Lung (tissue), 17 donors: ENCODE measurements at places on chromosomes 3 and 15. TPM values are rescaled to one million over a fixed set of nuclear protein-coding genes. Genes with fewer than 3 reads are reported as not detected.

The FRMD4B gene
- total RNA-seq = 96.4 TPM

DNA sequence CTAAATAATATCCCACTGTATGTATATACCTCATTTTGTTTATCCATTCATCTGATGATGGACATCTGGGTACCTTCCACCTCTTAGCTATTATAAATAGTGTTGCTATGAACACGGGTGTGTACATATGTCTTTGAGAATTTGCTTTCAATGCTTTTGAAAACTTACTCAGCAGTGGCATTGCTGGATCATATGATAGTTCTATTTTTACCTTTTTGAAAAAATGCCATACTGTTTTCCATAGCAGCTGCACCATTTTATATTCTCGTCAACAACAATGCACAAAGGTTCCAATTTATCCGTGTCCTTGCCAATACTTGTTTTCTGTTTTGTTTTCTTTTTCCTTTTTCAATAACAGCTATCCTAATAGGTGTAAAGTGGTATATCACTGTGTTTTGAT lies 77.1 kb downstream of the PEAK1 start:
- DNase-seq = no peak
- no peaks in the 10 kb centered on the region for H3K27me3 ChIP-seq
- peaks cover 3% of the 10 kb centered on the region for H3K4me1 ChIP-seq
- no peak overlapping the region for H3K4me3 ChIP-seq

GRCh38 chr3:30612437-30613132 lies 6.2 kb downstream of the TGFBR2 start:
- no peaks in the 10 kb centered on the region for H3K27me3 ChIP-seq
- DNase-seq = no peak
- peak overlapping the region; percentile 35 for H3K27ac ChIP-seq
- H3K4me3 ChIP-seq = no peak overlapping the region
- H3K4me1 ChIP-seq = peaks cover 12% of the 10 kb centered on the region

GRCh38 chr3:62662677-62663076 lies 212.5 kb downstream of the CADPS start:
- H3K4me3 ChIP-seq = no peak overlapping the region
- H3K4me1 ChIP-seq = peaks cover 2% of the 10 kb centered on the region
- DNase-seq = no peak
- no peak overlapping the region for H3K27ac ChIP-seq
- no peaks in the 10 kb centered on the region for H3K36me3 ChIP-seq

DNA sequence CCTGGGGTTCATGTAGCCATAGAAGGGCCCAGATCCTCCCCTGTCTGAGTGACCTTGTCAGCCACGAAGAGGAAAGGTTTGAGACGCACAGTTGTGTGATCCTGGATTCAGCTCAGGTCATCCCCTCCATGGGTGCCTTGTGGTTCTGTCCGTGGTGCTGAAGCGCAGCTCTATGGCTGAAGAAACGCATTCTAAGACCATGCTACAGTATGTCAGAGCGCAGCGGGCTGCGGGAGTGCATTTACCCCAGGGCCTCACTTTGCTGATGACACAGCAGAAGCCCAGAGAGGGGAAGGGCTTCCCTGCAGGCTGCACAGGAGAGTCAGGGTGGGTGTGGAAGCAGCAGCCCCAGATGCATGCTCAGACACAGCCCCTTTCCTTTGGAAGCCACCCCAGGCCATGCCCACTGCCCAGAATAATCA lies 68.8 kb upstream of the IQSEC1 start:
- peak; percentile 66 for DNase-seq
- no peaks in the 10 kb centered on the region for H3K4me1 ChIP-seq
- no peak overlapping the region for H3K4me3 ChIP-seq
- H3K36me3 ChIP-seq = no peaks in the 10 kb centered on the region
- no peaks in the 10 kb centered on the region for H3K27me3 ChIP-seq
- H3K27ac ChIP-seq = no peak overlapping the region

- H3K36me3 ChIP-seq = no peaks in the 10 kb centered on the region
- DNase-seq = peak; percentile 97
- H3K4me3 ChIP-seq = no peak overlapping the region
- peak overlapping the region; percentile 70 for H3K27ac ChIP-seq
These were observed 13.7 kb upstream of the TLE3 start for GRCh38 chr15:70111203-70112073.

The KCNH8 gene
- 0.94 TPM for total RNA-seq

The SEC22A gene
- total RNA-seq = 11.1 TPM

DNA sequence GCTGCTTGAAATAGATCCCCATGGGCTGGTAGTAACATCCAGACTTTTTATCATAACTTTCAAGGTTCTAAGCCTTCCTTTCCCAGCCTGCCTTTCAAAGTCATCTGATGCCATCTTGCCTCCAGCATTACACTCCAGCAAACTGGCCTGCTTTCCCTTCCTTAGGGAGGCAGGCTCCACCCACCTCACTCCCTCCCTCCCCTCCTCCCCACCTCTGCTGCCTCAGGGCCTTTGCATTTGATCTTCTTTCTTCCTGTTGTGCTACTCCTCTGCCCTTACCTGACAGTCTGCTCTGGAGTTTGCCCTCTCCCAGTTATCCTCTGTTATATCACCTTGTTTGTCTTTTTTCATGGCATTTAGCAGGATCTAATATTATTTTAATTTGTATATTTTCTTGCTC lies 319.5 kb downstream of the KCNH8 start:
- H3K27ac ChIP-seq = no peak overlapping the region
- no peak for DNase-seq
- H3K4me3 ChIP-seq = no peak overlapping the region
- no peaks in the 10 kb centered on the region for H3K27me3 ChIP-seq
- H3K36me3 ChIP-seq = no peaks in the 10 kb centered on the region

The PLCH1 gene
- total RNA-seq = 22.8 TPM

GRCh38 chr15:62886431-62887071 lies 156.0 kb upstream of the TPM1 start:
- H3K27ac ChIP-seq = no peak overlapping the region
- no peak for DNase-seq
- no peaks in the 10 kb centered on the region for H3K27me3 ChIP-seq
- H3K36me3 ChIP-seq = no peaks in the 10 kb centered on the region
- H3K4me1 ChIP-seq = no peaks in the 10 kb centered on the region
